ENCODE measurements at places on chromosomes 16 and 17. TPM values are rescaled to one million over a fixed set of nuclear protein-coding genes. Genes with fewer than 3 reads are reported as not detected.

The TSPAN10 gene
- total RNA-seq: 3.5 TPM

The PRDM7 gene
- total RNA-seq: not detected

The CALB2 gene
- 0.47 TPM for total RNA-seq

The KCNAB3 gene
- 0.26 TPM for total RNA-seq

The NDEL1 gene
- 32.7 TPM for total RNA-seq

DNA sequence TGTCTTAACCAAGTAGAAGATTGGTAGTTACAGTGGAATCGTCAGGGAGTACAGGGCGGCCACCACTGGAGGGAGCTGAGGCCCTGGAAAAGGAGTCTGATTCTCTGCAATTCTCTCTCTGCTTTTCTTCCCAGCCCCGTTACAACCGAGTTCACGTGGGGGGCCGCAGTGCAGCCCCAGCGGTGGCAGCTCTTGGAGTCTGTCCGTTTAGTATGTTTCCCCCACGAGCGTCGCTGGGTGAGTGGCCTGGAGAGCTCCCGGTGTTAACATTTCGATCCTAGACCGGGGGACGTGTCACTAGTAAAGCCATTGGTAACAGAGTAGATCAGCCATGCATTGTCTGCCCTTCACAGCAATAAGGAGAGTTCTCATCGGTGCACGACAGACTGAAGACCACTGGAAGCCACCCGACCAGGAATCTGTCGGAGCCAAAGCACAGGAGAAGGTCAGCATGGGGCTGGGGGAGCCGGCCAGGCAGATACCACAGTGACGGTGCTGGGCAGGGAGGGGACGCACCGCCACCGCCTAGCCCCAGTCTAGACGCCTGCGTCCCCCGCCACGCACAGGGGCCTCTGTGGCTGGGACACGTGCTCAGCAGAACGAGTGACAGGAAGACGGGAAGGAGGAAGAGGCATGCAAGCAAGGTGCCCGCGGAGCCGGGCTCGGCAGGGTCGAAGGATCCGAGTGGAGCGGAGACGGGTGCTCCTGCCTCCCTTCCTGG, 15.7 kb downstream of the SLC16A3 start:
- no peaks in the 10 kb centered on the region for H3K27me3 ChIP-seq
- peaks cover 58% of the 10 kb centered on the region for H3K36me3 ChIP-seq
- H3K4me1 ChIP-seq: peaks cover 49% of the 10 kb centered on the region
- H3K27ac ChIP-seq: no peak overlapping the region

DNA sequence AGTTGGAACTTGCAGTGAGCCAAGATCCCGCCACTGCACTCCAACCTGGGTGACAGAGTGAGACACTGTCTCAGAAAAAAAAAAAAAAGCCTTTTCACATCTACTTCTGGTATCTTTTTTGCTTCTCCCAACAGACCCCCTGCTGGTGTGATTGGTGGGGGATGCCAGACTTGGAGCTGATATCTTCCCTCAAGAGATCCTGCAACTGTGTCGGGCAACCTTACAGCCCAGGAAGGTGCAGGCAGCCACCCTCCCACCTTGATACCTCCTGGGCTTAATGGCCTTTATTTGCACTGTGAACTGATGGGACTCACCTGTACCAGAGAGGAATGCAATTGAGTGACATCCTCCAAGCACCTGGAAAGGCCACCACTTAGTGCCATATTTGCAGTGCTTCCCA, 142.3 kb downstream of the RGS9 start:
- DNase-seq: no peak
- H3K27ac ChIP-seq: no peak overlapping the region
- no peaks in the 10 kb centered on the region for H3K27me3 ChIP-seq
- H3K36me3 ChIP-seq: no peaks in the 10 kb centered on the region
- no peak overlapping the region for H3K4me3 ChIP-seq

- H3K27me3 ChIP-seq: no peaks in the 10 kb centered on the region
- DNase-seq: no peak
- H3K4me3 ChIP-seq: no peak overlapping the region
- peaks cover 12% of the 10 kb centered on the region for H3K4me1 ChIP-seq
These were observed 5.3 kb downstream of the RBBP6 start for GRCh38 chr16:24544640-24545039.

GRCh38 chr16:57786632-57787518, 15.4 kb downstream of the KIFC3 start:
- H3K36me3 ChIP-seq: no peaks in the 10 kb centered on the region
- no peak overlapping the region for H3K27ac ChIP-seq
- H3K4me1 ChIP-seq: no peaks in the 10 kb centered on the region
- H3K27me3 ChIP-seq: no peaks in the 10 kb centered on the region
- no peak overlapping the region for H3K4me3 ChIP-seq
- DNase-seq: no peak

DNA sequence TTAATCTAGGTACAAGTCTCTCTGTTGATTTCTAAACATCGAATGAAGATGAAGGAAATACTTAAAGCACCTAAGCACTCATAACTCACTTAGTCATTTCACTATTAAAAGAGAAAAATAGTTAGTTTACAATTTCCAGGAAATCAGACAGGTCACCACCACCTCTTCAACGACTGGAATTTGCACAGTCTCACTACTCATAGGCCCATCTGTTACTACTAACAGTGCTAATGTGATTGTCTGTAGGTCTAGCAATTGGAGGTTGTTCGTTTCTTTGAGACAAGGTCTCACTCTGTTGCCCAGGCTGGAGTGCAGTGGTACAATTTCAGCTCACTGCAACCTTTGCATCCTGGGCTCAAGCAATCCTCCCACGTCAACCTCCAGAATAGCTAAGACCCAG, 444.6 kb downstream of the MAF start:
- H3K4me1 ChIP-seq: no peaks in the 10 kb centered on the region
- no peaks in the 10 kb centered on the region for H3K27me3 ChIP-seq
- no peaks in the 10 kb centered on the region for H3K36me3 ChIP-seq
- H3K27ac ChIP-seq: no peak overlapping the region
- DNase-seq: no peak

DNA sequence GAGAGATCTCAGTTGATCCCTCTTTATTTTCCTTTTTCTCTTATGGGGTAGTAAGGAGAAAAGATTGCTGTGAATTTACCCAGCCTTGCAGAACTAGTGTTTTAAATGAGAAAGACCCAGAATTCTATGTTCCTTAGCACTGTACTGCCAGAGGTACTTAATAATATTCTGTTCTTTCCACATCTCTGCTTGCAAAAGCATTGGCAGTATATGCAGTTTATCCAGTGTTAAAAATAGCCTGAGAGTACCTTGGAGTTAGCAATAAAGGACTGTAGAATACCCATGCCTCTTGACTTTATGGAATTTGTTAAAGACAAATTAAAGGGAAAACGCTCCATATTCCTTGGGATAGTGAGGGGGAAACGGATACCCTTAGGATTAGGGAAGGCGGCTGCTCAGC, 11.9 kb downstream of the SLC7A6 start:
- no peaks in the 10 kb centered on the region for H3K27me3 ChIP-seq
- H3K36me3 ChIP-seq: peaks cover under 1% of the 10 kb centered on the region
- DNase-seq: no peak
- H3K4me1 ChIP-seq: no peaks in the 10 kb centered on the region
- H3K27ac ChIP-seq: no peak overlapping the region
- no peak overlapping the region for H3K4me3 ChIP-seq

DNA sequence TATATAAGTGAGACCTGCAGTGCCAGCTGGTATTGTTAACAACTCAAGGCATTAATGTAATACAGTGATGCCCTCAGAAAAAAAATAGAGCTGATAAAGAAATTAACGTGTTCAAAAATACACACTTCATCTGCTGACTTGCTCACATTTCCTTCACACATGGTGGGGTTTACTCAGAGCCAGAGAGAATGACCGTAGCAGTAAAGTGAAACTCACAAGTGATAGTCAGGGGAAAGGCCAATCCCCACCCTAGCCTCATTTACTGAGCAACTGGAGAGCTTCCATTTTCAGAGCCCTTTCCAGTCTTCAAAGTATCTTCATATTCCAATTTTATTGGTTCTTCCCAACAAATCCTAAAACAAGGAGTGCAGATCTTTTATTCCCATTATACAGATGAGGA, 74.0 kb upstream of the HLF start:
- no peaks in the 10 kb centered on the region for H3K4me1 ChIP-seq
- no peak overlapping the region for H3K27ac ChIP-seq
- no peak overlapping the region for H3K4me3 ChIP-seq
- no peaks in the 10 kb centered on the region for H3K36me3 ChIP-seq
- no peak for DNase-seq

DNA sequence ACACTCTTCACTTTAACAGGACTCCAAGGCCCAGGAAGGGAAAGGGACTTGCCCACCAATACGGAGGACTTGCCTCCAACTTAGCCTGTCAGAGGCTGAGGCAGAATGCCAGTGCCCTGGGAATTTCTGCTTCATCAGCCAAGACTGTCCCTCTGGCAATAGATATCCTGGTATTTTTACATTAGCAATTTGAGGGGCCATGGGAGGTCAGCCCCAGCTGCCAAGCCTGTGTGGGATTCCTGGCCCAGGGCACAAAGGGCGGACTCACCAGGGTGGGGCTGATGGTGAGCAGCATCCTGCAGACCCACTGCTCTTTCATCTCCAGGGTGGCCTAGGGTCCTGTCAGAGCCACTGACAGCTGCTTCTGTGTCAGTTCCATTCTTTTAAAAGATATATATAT, 78.3 kb upstream of the CIBAR2 start:
- H3K27ac ChIP-seq: no peak overlapping the region
- peaks cover 5% of the 10 kb centered on the region for H3K4me1 ChIP-seq
- DNase-seq: no peak
- no peaks in the 10 kb centered on the region for H3K27me3 ChIP-seq
- H3K4me3 ChIP-seq: no peak overlapping the region

DNA sequence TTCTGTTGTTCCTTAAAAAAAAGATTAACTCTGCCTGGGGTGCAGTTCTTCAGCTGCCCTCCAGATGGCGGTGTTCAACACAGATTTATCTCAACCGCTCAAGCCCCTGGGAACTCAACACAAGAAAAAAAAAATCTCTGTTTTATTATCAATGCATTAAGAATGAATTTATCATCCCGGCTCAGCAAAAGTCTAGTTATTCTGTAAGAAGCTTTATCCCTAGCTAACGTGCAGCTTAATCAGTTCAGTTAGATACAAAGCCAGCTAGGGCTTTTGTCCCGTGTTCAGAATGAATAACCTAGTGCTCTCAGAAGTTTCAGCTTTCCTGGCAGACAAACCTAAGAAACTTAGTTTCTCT, 475.9 kb upstream of the CCL2 start:
- H3K4me1 ChIP-seq: no peaks in the 10 kb centered on the region
- no peak overlapping the region for H3K4me3 ChIP-seq
- peak; percentile 49 for DNase-seq
- no peaks in the 10 kb centered on the region for H3K36me3 ChIP-seq
- H3K27me3 ChIP-seq: no peaks in the 10 kb centered on the region

GRCh38 chr16:11205065-11205699, 50.8 kb downstream of the SOCS1 start:
- H3K4me3 ChIP-seq: no peak overlapping the region
- DNase-seq: no peak
- peaks cover 25% of the 10 kb centered on the region for H3K4me1 ChIP-seq
- H3K36me3 ChIP-seq: no peaks in the 10 kb centered on the region
- no peak overlapping the region for H3K27ac ChIP-seq

DNA sequence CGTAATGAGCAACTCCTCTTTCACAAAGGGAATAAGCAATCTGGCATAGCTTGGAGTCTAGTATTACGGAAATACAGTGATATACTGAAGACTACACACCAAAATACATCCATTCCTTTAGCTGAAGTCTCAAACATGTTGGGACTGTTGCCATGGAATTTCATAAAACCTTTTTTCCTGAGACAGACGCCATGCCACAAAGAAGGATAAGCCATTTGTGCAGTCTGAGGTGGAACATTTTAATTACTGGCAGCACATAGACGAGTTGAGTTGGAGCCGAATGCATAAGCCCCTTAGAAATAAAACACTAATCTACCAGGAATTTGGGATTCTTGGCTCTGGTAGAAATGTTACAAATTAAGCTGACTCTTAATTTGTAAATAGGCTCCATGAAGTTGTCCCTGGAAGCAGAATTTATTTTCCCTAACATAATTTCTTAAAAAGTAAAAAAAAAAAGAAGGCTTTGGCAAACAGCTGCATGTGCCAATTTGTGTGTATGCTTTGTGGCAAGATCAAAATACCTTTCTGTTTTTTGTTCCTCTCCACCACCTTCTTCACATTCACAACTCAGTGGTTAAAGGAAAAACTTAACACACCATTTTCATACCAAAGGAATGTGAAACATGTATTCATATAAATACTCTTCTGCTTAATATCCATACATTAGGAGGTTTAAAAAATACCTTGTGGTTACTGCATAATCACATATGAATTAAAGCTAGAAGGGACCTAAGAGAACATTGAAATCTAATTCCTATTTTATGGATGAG, 25.5 kb downstream of the GRB7 start:
- no peak overlapping the region for H3K27ac ChIP-seq
- peak; percentile 22 for DNase-seq
- H3K27me3 ChIP-seq: peaks cover 11% of the 10 kb centered on the region
- no peaks in the 10 kb centered on the region for H3K4me1 ChIP-seq

DNA sequence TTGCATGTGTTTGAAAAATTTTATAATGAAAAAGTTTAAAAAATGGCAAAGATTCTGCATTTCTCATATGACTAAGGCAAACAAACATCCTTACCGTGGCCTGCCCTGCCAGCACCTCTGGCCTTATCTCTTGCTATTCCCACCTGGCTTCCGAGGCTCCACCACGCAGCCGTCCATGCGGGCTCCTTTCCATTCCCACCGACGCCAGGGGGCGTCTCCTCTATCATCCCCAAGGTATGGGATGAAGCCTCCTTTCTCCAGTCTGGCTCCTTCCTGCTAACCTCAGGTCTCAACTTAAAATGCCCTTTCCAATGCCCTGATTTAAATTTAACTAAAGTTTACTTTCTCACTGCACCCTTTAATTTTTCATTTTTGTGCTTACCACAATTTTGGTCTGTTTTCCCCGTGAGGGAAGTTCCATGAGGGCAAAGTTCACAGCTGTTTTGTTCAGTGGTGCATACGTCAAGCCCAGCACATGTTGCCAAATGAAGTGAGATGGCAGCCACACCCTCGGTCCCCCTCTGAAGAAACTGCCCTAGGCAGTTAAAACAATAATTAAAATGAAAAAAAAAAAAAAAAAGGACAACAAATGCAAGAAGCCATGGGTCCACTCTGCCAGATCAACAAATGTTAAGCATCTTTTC, 13.3 kb upstream of the SDK2 start:
- peak; percentile 67 for DNase-seq
- no peaks in the 10 kb centered on the region for H3K36me3 ChIP-seq
- no peak overlapping the region for H3K27ac ChIP-seq
- no peaks in the 10 kb centered on the region for H3K4me1 ChIP-seq
- H3K27me3 ChIP-seq: peaks cover 68% of the 10 kb centered on the region

- DNase-seq: no peak
- H3K27ac ChIP-seq: no peak overlapping the region
- no peaks in the 10 kb centered on the region for H3K36me3 ChIP-seq
- H3K4me3 ChIP-seq: no peak overlapping the region
- no peaks in the 10 kb centered on the region for H3K27me3 ChIP-seq
- H3K4me1 ChIP-seq: peaks cover 6% of the 10 kb centered on the region
These were observed 18.1 kb downstream of the TRPV2 start for GRCh38 chr17:16433514-16433913.

- no peak overlapping the region for H3K4me3 ChIP-seq
- DNase-seq: no peak
- no peak overlapping the region for H3K27ac ChIP-seq
- H3K36me3 ChIP-seq: no peaks in the 10 kb centered on the region
- no peaks in the 10 kb centered on the region for H3K27me3 ChIP-seq
These were observed 16.1 kb downstream of the KCNJ16 start for GRCh38 chr17:70091005-70091568.

- no peaks in the 10 kb centered on the region for H3K27me3 ChIP-seq
- no peak overlapping the region for H3K4me3 ChIP-seq
- H3K4me1 ChIP-seq: peaks cover 6% of the 10 kb centered on the region
- H3K36me3 ChIP-seq: peaks cover 17% of the 10 kb centered on the region
These were observed 48.1 kb downstream of the TEX2 start for GRCh38 chr17:64214950-64215349.

- H3K4me3 ChIP-seq: peak overlapping the region; percentile 98
- peak; percentile 58 for DNase-seq
- no peaks in the 10 kb centered on the region for H3K27me3 ChIP-seq
- H3K36me3 ChIP-seq: no peaks in the 10 kb centered on the region
These were observed 982 bp downstream of the SPAG9 start for GRCh38 chr17:51119415-51120356.

Measured in PC-3 (cell line).